ENCODE measurements at places on chromosomes 6 and 20.

DNA sequence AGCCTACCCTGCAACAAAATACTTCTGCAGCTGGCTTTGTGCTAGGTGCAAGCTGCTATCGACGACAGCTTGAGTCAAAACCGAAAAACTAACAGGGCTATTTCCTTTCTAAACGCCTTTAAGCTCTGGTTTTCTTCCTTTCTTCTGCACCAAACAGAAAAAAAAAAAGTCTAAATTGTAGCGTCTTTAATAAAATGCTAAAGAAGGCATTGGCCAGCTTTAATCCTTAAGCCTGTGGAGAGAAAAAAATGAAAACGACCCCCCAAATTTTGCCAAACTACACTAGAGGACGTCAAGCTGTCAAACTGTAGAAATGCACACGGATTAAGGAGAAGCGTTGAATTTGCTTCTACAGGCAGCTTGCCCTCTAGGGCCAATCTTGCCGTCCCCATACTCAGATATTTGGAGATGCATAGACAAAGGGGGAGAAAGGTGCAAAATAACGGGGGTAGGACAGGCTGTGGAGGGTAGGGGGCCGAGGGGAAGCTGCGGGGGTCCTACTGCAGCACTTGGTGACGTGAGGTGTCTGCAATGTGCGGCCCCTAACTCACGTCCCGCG, 1.4 kb upstream of the NRN1 start:
- DNase-seq: no peak

DNA sequence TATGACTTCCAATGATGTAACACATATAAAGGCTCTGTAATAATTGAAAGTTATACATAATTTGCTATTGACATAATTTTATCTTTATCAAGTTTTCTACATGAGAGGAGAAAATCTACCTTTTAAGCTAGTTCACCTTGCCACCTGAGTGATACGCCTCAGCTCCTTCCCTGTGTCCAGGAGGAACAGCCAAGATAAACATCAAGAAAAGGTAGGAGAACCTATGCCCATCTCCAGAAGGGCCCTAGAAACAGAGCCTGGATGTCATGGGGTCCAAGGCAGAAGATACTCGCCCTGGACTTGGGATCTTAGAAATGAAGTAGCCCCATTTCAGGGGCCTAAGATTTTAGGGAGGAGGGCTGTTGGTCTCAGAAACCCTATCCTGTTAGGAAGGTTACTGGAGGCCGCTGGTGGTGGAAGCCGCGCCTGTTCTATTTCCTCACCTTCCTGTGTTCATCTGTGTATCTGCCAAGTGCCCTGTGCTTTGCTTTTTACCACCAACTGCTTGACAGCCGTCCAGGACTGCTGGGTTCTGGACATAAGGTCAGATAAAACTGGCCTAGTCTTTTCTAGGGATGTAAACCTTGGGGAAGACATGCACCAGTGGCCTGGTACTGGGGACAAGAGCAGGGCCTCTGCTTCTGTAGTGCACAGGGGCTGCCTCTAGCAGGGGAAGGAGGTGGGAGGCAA, 178.5 kb downstream of the ARID1B start:
- no peak for DNase-seq

- no peak for DNase-seq
Observed at GRCh38 chr6:75213112-75213511, 7.3 kb upstream of the COL12A1 start.

- DNase-seq: no peak
Observed at GRCh38 chr6:13089296-13089994, 238.9 kb downstream of the TBC1D7 start.

- DNase-seq: no peak
Observed at GRCh38 chr20:24586523-24586840, 117.1 kb downstream of the SYNDIG1 start.

GRCh38 chr6:158970640-158971275, 29.2 kb downstream of the RSPH3 start:
- DNase-seq: no peak
